Left cardiac atrium (tissue), 4 donors: ENCODE measurements at places on chromosomes 16 and 17. TPM values are rescaled to one million over a fixed set of nuclear protein-coding genes. Genes with fewer than 3 reads are reported as not detected.

GRCh38 chr16:1078579-1079021 is 6.1 kb downstream of the SSTR5 start:
- no peak for DNase-seq

DNA sequence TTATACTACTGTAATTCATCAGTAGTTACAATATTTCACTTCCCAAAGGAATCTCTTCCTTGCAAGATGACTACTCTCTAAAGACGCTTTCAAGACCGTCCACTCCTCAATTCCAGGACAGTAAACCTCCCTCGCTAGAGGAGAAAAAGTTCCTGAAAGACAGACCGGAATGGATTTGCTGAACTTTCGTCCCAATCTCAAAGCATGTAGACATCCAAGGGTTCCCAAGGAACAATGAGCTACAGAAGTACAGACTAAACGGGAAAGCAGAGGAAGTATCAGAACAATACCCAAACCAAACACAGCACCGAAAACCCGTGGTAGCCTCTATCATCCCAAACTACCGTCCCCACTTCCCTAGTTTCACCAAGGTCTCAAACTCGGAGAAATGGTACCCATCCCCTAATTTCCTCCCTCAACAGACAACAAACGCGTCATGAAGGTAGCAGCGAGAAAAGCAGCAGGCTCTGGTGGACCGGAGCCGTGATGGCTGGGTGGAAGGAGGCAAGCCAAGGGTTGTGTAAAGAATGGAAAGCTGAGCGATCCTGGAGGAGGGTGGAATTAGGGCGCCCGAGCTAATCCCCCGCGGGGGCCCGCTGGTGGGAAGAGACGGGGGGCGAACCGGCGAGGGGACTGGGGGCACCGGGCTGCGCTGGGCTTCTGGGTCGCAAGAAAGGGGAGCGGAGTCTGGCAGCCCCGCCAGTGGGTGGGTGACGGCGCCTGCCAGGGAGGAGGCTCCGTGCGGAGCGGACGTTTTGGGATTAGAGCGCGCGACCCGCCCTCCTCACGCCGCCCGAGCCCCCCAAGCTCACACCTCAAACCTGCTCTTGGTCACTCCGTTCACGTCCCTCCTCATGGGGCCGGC is 647 bp downstream of the FBXL20 start:
- peak; percentile 27 for DNase-seq

DNA sequence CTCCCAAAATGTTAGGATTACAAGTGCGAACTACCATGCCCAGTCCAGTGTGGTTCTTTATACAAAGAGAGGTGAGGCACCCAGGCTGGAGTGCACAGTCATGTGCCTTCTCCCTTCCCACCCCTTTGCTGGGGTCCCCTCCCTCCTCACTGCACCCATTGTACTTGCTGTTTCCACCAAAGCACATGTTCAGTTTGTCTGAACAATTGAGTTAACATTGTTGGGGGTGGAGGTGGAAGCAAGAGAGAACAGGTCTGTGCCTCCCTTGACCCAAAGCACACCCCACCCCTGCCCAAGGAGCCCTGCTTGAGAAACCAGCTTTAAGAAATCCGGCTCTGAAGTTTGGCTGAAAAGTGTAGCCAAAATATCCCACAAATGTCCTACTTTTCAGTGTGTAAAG is 142.3 kb upstream of the CDH5 start:
- no peak for DNase-seq

DNA sequence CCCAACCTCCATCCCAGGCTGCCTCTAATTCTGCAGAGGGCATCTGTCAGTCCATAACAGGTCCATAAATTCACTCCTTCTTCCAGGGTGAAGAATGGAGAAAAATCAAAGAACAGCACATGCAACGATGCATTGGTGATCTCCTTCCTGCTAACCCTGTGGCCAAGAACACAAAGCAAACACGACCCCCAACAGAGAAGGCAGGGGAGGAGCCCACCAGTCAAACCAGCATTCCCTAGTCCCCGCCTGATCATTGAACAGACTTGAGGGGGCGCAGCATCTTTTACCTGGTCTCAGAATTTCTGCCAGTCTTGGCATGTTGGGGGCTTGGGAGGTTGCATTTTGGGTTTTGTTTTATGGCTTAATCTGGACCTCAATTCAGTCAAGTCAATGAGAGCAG is 476.0 kb downstream of the SLC39A11 start:
- no peak for DNase-seq

DNA sequence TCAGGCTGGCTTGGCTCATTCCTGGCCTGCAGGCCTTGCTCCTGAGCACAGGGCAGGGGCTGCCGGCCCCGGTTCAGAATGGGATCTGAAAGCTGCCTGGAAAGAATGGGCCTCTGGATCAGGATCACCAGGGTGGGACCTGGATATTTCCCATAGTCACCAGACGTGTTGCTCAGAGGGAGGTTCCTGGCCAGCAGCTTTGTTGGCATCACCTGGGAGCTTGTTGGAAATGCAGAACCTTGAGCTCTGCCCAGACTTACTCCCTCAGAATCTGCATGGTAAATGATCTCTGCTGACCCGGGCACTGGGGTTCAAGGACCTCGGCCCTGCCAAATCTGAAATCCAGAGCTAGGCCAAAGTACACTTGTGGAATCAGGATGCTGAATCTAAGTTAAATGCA is 29.5 kb upstream of the MED9 start:
- no peak for DNase-seq

DNA sequence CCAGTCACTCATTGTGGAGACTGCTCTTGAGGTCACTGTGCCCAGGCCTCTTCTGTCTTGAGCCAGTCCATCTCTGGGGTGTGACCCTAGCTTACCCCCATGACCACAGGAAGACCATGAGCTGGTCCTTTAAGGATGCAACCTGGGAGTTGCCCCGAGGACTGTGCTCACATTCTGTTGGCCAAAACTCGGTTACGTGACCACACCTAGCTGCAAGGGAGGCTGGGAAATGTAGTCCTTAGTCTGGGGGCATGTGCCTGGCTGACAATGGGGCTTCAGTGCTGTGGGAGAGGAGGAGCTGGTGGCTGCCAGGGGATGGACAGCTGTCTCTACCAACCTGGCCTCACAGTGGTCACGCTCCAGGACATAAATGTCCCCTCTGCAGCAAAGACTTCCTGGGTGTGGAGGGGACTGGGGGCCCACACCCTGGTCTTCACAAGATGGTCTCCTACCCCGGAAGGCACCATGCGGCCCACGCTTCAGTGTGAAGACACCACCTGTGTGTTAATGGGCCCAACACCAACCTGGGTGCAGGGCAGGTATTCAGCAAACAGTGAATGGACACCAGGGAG is 55.4 kb downstream of the JPH3 start:
- no peak for DNase-seq

DNA sequence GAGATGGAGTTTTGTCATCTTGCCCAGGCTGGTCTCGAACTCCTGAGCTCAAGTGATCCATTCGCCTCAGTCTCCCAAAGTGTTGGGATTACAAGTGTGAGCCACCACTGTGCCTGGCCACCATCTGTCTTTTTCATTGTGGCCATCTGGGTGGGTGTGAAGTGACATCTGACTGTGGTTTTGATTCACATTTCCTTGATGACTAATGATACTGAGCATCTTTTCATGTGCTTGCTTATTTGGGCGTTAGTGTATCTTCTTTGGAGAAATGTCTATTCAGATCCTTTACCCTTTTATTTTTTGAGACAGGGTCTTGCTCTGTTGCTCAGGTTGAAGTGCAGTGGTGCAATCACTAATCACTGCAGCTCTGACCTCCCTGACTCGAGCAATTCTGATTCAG is 53.9 kb upstream of the ERN1 start:
- no peak for DNase-seq

GRCh38 chr16:8964462-8964861 is 756 bp upstream of the USP7 start:
- no peak for DNase-seq

GRCh38 chr17:56774650-56775049 is 59.1 kb downstream of the C17orf67 start:
- no peak for DNase-seq

GRCh38 chr16:23566724-23567123 is 9.2 kb downstream of the UBFD1 start:
- DNase-seq, result no peak

- no peak for DNase-seq
Observed at GRCh38 chr17:41267711-41268110, 2.5 kb downstream of the KRTAP9-6 start.

DNA sequence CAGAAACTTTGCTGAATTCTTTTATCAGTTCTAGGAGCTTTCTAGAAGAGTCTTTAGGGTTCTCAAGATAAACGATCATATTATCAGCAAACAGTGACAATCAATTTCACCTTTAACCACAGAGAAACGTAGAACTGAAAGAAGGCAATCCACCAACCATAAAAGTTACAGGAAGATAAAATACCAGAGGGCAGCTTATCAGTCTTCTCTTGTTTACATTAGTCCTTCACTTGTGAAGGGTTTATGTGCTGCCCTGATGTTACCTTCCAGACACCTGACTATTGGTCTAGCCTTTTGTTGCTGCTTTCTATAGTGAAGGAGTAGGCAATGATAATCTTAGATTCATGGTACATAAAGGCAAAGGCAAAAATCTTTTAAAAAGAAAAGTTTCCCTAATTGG is 73.2 kb upstream of the EFCAB3 start:
- DNase-seq, result no peak

- no peak for DNase-seq
Observed at GRCh38 chr16:11032000-11032921, 87.9 kb downstream of the CLEC16A start.

DNA sequence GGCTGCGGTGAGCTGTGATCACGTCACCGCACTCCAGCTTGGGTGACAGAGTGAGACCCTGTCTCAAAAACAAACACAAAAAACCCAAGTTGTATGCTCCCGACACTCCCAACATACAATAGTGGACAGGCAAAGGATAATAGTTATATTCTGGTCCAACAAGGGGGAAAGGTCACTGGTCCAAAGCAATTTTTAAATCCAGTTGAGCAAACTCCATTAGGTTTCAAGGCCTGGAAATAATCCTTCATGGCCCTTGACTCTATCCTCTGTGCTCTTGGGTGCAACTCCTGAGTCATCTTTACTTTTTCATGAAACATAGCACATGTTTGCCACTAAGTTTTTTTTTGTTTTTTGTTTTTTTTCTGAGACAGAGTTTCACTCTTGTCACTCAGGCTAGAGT is 50.3 kb upstream of the PHOSPHO1 start:
- no peak for DNase-seq

DNA sequence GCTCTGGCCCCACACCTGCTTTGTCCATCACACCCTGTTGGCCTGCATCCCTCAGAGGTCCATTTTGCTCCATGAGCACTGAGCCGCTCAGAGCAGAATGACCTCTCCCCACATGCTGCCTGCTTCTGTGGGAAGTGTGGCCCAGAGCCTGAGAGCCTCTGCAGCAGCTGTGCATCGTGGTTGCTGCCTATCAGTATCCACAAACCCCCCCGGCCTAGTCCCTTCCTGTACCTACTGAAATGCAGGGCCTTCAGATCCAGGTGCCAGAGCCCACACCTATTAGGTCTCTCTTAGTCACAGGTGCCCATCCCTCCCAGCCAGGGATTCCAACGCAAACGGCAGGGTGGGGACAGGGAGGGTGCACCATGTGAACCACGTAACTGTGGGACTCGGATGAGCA is 16.6 kb upstream of the TRPV3 start:
- no peak for DNase-seq

GRCh38 chr17:50323060-50323459 is 22.9 kb upstream of the XYLT2 start:
- DNase-seq, result no peak

DNA sequence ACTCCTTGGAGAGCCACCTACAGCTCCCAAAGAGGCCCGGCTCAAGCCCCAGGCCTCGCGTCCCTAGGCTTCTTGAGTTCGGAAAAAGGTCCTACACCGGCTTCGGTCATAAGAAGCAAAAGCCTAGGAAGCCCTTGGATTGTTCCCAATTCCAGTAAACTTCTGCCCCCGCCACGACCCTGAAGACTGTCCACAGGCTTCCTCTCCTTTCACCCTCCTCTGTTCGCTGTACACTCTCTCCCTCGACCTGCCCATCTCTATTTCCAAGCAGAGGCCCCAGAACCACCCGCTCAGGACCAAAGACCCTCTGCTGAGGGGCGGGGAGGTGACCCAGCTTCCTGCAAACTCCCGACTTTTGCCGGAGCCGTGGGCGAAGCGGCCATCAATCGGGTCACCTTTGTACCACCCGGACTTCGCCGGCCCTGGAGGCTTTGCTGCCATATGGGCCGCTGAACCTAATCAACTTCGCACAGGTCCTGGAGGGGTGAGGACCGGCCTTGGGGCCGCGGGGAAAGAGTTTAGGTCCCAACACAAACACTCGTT is 2.7 kb downstream of the HOXB2 start:
- DNase-seq, result no peak

- DNase-seq, result no peak
Observed at GRCh38 chr17:74960570-74961342, 11.8 kb downstream of the HID1 start.

DNA sequence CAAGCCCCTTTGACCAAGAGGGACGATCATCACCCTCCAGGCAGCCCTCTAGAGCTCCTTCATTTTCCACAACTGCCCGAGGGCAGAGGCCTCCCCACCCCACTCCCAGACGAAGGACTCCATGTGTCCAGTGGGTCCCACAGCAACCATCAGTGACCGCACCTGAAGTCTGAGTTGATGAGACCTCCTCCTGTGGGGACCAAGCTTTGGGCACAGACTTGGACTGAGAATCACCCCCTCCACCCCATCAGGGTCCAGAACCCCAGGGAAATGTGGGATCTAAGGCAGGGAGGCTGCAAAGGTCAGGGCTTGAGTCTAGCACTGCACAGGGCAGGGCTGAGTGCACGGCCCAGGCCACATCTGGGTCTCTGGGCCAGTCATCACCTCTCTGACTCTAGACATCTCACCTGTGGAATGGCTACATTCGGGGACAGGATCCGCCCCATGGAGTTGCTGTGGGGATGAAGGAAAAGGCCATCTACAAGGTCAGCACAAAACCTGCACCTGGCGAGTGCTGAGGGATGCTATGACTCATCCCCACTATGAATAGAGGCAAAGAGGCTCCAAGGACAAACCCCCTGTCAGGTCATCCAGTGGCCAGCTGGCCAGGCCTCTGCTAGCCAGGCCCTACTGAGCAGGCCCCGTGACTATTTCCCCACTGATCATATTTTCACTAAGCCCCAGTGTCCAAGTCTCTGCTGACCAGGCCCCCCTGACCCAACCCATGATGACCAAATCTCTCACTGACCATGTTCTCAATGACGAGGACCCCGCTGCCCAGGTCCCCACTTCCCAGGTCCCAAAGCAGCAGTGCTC is 38.4 kb downstream of the TNFRSF13B start:
- DNase-seq, result peak; percentile 10

- DNase-seq, result no peak
Observed at GRCh38 chr17:58269557-58270291, 11.0 kb downstream of the MPO start.

Gene TM4SF5
- not detected for total RNA-seq

Gene TBC1D26
- total RNA-seq, result not detected

Gene TK1
- 1.8 TPM for total RNA-seq

Gene ARL5C
- total RNA-seq, result not detected

Gene MFSD11
- total RNA-seq, result 23.0 TPM

Gene ACSF2
- total RNA-seq, result 64.8 TPM

Gene ZMYND15
- 0.39 TPM for total RNA-seq

Gene ZNF267
- 8.4 TPM for total RNA-seq

Gene ENPP7
- total RNA-seq, result not detected

Gene GAA
- 48.7 TPM for total RNA-seq

Gene FOXN1
- not detected for total RNA-seq

Gene NLK
- total RNA-seq, result 22.5 TPM

Gene PRSS36
- total RNA-seq, result 4.2 TPM

Gene ITGAL
- total RNA-seq, result 3.9 TPM

Gene BAHCC1
- 9.9 TPM for total RNA-seq

Gene CRYM
- total RNA-seq, result 124 TPM
